ENCODE measurements at places on chromosomes 1 and 21.

- DNase-seq: no peak
Measured at GRCh38 chr1:173871091-173871490, 2.9 kb downstream of the ZBTB37 start.

DNA sequence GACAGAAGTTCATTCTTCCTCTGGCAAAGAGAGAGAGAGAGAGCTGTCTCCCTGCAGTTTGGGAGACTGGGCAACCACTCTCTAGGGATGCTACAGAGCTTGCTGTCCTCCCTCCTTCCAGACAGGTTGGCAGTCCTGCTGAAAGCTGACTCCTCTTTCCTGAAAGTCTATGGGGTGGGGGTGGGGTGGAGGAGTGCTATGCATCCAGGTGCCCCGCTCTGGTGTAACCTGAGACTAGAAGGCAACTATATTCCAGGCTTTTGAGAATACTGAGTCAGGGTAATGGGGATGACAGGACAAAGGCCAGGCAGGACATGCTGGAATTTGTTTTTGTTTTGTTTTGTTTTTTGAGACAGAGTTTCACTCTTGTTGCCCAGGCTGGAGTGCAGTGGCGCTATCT lies 55.4 kb downstream of the OPTC start:
- no peak for DNase-seq

GRCh38 chr1:160708118-160708517 lies 3.5 kb downstream of the CD48 start:
- DNase-seq: no peak

DNA sequence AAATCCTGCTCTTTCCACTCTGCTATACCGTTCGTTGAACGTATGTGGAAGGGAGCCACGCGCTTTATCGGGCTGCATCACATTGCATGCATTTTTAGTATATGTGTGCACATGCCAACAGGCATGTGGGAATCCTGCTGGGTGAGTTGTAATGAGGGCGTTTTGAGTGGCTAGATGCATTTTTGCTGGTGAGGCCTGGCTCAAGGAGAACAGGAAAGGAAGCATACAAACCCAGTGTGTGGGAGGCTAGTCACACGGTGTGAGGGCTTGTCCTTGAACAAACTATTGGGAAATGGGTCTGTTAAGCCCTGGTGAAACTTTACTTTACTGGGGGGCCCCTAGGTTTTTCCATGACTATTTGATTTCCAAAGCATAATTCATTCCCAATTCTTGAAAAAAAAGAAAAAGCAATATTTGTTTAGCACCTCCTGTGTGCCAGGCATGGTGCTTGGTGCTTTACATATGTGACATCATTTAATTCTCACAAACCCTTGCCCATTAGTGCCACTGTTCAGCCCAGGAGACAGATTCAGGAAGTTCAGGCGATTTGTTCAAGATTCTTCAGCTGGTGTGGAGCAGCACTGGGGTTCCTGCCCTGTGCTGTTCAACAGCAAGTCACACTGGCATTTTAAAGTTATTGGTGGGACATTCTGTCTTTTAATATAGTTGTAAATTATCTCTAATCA lies 25.6 kb upstream of the JUN start:
- no peak for DNase-seq

- no peak for DNase-seq
Measured at GRCh38 chr1:66648901-66649595, 103.2 kb upstream of the DYNLT5 start.

All from left lobe of liver (tissue), 2 donors.